AG10803 (cell line): ENCODE measurements at places on chromosomes 1 and 21.

GRCh38 chr1:27719286-27720251 is 6.2 kb upstream of the FAM76A start:
- DNase-seq, result peak; percentile 9

GRCh38 chr21:35338881-35339632 is 290.0 kb upstream of the RUNX1 start:
- no peak for DNase-seq

- DNase-seq, result peak; percentile 33
Measured at GRCh38 chr1:20429296-20429695, 56.7 kb downstream of the CAMK2N1 start.

DNA sequence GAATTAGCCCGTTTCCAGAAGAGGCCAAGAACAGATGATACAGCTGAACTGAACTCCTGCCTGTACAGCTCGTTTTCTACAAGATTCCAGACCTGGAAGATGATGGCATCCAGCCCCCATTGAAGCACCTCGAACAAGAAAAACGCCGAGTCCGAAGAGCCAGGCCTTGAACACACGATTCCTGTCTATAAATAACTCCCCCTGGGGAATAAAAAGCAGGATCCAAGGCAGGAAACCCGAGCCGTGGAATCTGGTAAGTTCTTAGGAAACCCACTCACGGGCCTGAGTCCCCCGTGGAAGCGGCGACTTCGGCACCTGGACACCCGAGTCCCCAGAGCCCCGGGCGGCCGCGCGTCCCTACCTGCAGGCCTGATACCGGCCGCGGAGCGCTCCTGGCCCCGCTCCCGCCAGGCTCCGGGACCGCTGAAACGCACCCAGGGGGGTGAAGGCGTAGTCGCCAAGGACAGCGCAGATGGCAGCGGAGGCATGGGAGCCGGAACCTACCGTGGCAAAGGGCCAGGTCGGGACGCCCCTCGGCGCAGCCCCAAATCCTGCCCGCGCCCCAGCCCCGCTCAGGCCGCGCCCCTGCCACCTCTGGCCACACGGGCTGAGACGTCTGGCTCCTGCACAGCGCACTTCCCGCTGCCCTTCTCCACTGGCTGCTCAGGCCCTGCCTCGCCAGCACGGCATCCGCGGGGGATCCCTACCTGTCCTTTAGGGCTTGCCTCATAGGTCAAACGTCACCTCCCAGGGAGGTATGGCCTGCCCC is 14.0 kb upstream of the HLCS start:
- peak; percentile 29 for DNase-seq

GRCh38 chr1:86849756-86850155 is 64.2 kb downstream of the SELENOF start:
- DNase-seq, result no peak
